ENCODE measurements at places on chromosomes 1 and 21. TPM values are rescaled to one million over a fixed set of nuclear protein-coding genes. Genes with fewer than 3 reads are reported as not detected.

Gene IQGAP3
- total RNA-seq, result 15.2 TPM

Gene FCRL5
- total RNA-seq, result not detected

Gene MAP1LC3C
- 0.25 TPM for total RNA-seq

Gene IL12RB2
- total RNA-seq, result not detected

Gene RIPPLY3
- 0.73 TPM for total RNA-seq

Gene AADACL4
- total RNA-seq, result not detected
